ENCODE measurements at places on chromosomes 3 and 15. TPM values are rescaled to one million over a fixed set of nuclear protein-coding genes. Genes with fewer than 3 reads are reported as not detected.

The LRRC49 gene
- 28.6 TPM for total RNA-seq

The GOLGA8S gene
- not detected for total RNA-seq

The LSG1 gene
- total RNA-seq = 26.5 TPM

GRCh38 chr3:71984843-71985613 lies 200.1 kb upstream of the PROK2 start:
- no peak overlapping the region for H3K4me3 ChIP-seq
- H3K27me3 ChIP-seq = peaks cover 4% of the 10 kb centered on the region
- no peak for DNase-seq
- H3K27ac ChIP-seq = no peak overlapping the region
- peaks cover 10% of the 10 kb centered on the region for H3K36me3 ChIP-seq
- no peaks in the 10 kb centered on the region for H3K4me1 ChIP-seq

DNA sequence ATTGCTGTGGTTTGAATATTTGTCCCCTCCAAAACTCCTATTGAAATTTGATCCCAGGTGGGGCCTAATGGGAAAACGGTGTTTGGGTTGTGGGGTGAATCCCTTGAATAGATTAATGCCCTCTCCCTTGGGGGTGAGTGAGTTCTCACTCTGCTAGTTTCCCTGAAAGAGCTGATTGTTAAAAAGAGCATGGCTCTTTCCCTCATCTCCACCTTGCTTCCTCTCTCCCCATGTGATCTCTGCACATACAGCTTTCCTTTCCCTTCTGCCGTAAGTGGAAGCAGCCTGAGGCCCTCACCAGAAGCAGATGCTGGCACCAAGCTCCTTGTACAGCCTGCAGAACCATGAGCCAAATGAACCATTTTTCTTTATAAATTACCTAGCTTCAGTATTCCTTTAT lies 394.9 kb upstream of the WNT5A start:
- H3K4me1 ChIP-seq = peaks cover 2% of the 10 kb centered on the region
- H3K36me3 ChIP-seq = no peaks in the 10 kb centered on the region
- no peaks in the 10 kb centered on the region for H3K27me3 ChIP-seq
- H3K27ac ChIP-seq = no peak overlapping the region
- no peak overlapping the region for H3K4me3 ChIP-seq

The CAMKV gene
- total RNA-seq = 518 TPM

DNA sequence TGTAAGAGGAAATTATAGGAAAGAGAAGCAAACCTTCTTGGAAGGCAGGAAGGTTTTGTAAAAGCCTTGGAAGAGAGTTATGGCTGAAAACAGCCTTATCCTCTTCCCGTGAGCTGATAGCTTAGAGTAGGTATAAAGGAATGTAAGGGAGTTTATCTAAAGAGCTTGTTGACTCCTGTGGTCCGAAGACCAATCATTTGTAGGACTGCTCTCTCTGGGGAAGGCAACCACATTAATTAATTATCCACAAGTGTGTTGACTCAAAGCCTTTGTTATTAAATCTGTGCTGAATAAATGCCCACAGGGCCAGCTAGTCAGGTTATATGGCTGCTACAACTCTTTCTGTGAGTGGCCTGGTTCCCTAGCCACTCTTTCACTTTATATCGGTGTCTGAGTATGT lies 452.1 kb upstream of the RASGRP1 start:
- H3K27me3 ChIP-seq = no peaks in the 10 kb centered on the region
- no peaks in the 10 kb centered on the region for H3K36me3 ChIP-seq
- no peak for DNase-seq
- H3K4me3 ChIP-seq = no peak overlapping the region
- no peaks in the 10 kb centered on the region for H3K4me1 ChIP-seq

The HCN4 gene
- total RNA-seq = 17.0 TPM

DNA sequence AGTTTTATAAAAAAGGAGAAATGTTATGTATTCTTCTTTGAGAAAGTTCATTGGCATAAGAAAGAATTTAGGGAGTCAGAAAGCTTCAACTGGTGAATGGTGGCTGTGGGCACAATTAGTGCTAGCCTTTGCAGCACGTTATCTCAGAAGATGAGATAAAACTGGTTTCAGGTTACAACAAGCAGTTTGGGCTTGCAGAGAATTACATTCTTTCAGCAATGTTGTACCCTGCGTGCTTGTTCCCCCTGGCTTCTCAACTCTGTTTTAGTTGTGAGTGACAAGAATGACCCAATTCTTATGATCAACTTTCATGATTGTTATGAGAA lies 31.6 kb upstream of the ACP3 start:
- H3K36me3 ChIP-seq = peaks cover 4% of the 10 kb centered on the region
- H3K27me3 ChIP-seq = no peaks in the 10 kb centered on the region

DNA sequence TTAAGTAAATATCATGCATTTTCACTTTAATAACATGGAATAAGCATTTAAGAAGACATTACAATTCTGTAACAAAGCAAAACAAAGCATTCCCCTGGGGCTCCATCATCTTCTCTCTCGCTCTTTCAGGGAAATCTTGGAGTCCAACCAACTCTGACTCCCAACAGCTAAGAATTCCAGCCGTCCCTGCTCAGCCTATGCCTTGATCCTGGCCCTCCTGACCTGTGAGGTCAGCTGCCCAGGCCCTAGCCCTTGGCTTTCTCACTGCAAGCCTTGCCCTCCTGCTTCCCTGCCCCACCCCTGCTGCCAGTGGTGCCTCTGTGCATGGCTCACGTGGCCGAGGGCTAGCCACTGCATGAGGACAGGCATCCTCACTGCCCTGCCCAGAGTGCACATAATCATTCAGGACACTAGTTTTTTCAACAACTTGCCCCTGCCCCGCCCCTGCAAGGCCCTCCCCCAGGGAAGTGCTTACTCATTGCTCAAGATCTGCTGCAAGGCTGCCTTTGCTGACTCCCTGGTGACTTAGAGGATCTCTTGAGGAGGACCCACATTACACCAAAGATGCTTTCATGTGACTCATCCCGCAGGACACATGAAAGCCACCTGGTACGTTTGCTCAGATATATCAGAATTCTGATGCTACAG lies 37.6 kb downstream of the MTMR10 start:
- no peak overlapping the region for H3K27ac ChIP-seq
- H3K36me3 ChIP-seq = peaks cover 16% of the 10 kb centered on the region
- H3K4me1 ChIP-seq = peaks cover 14% of the 10 kb centered on the region

DNA sequence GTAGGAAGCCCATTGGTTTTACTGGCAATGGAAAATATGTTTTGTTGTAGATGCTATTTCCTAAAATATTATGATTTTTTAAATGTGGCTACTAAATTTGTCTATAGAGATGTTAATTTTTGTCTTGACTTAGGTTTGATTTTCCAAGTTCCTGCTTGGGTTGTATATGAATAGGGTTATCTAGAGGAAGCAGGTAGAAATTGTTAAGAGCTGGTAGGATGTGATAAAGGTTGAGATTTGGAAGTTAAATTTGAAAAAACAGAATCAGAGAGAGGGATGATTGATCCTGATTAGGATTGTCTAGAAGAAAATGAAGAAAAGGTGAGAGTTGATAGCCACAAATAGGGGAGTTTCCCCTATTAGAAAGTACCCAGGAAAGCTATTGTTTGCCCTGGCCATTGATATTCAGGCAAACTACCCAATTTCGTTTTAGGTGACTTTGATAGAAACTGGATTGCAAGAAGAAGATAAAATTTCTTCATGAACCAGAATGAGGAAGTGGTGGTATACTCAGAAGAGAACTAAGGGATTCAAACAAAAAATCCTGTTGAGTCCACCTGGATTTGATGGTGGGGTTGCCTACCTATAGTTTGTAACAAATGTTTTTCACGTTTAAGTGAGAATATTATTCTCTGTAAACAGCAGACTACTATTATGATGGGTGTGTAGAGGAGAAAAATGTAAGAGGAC lies 91.2 kb upstream of the PHLDB2 start:
- H3K36me3 ChIP-seq = no peaks in the 10 kb centered on the region
- H3K4me3 ChIP-seq = no peak overlapping the region
- H3K27me3 ChIP-seq = no peaks in the 10 kb centered on the region
- H3K4me1 ChIP-seq = no peaks in the 10 kb centered on the region
